ENCODE measurements at places on chromosomes 2 and 18.

DNA sequence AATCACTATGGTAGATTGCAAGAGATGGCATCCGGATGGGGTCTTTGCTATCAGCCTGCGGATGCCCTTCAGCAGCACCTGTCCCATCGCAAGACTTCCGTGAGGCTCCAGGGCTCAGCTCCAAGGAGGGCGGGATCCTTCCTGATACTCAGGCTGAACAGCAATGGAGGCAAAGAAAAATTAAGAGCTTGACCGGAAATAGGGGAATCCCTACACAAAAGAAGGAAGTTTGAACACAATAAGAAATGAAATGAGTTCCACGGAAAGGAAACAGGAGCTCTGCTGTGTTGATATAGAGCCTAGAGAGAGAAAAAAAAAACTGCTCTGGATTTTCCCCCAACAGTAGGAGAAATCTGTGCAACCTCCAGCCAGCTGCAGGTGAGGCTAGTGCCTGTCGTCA lies 91.9 kb downstream of the ARL4C start:
- DNase-seq: no peak

- no peak for DNase-seq
These were observed 28.4 kb upstream of the SUCLG1 start for GRCh38 chr2:84487298-84487996.

- no peak for DNase-seq
These were observed 41.0 kb downstream of the CEP192 start for GRCh38 chr18:13032173-13032572.

- no peak for DNase-seq
These were observed 26.2 kb upstream of the PMAIP1 start for GRCh38 chr18:59873641-59874040.

- no peak for DNase-seq
These were observed 110.6 kb downstream of the UPP2 start for GRCh38 chr2:158212301-158212700.

DNA sequence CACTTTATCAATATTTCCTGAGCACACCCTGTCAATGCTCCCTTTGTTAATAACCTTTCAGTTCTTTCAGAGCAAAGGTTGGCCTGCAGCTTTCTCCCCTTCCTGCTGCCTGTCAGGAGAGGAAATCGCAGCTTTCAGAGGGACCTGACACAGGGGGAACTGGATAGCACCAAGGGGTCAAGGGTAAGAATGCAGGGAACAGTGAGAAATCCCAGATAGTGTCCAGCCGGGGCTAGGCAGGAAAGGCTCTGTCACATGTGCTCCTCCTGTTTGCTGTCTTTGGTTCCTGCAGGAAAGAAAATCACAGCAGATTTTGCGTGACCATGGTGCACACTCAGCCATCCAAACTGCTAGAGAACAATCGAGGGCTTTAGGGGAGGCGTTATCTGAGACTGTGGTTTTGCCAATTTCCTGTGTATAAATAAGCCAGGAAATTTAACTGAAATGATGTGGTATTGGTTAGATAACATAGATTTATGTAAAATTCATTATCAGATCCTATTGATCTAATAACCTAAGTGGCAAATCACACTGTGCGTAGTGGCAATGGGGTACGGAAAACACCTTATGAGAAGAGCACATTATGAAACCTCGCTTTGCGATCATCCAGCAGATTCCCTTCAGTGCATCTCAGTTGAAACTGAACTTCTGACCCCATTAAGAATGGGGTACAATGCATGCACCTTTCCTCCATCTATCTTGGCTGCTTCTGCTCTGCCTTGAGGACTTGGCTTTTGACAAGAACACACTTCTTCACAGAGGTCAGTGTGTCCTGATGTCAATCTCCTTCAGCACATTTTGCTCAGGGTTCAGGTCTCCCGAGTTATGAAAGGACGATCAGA lies 178.0 kb downstream of the ICOS start:
- no peak for DNase-seq

- DNase-seq: no peak
These were observed 22.9 kb downstream of the LTBP1 start for GRCh38 chr2:32969444-32970162.

- DNase-seq: no peak
These were observed 20.2 kb downstream of the GATA6 start for GRCh38 chr18:22189449-22190166.

DNA sequence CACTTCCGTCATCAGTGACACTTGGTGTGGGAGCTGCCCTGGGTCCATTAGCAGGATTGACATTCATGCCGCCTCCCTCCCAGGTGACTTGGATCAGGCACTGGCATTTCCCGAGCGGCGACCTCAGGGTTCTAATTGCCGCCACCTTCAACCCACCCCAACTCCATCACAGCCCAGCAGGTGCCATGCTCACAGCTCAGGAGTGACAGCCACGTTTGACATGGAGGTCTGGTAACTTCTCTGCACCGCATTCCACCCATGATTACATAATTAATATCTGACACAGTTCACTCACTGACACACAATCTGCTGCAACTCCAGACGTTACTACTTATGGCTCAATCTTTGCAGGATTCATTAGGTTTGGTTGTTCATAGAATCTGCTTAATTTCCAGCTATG lies 450.9 kb upstream of the MYT1L start:
- no peak for DNase-seq

GRCh38 chr2:218832520-218832919 lies 917 bp upstream of the PRKAG3 start:
- DNase-seq: no peak

- no peak for DNase-seq
These were observed 440.5 kb downstream of the NUP35 start for GRCh38 chr2:183564726-183565125.

GRCh38 chr2:12796657-12797056 lies 79.9 kb downstream of the TRIB2 start:
- DNase-seq: no peak

GRCh38 chr2:181526014-181526413 lies 68.8 kb downstream of the ITGA4 start:
- no peak for DNase-seq

GRCh38 chr18:51575171-51575570 lies 377.7 kb upstream of the MEX3C start:
- no peak for DNase-seq

GRCh38 chr2:18123577-18123976 lies 245.1 kb downstream of the KCNS3 start:
- DNase-seq: no peak

- no peak for DNase-seq
These were observed 87.9 kb downstream of the CNTNAP5 start for GRCh38 chr2:124112966-124113365.

GRCh38 chr2:195279840-195280427 lies 377.1 kb upstream of the SLC39A10 start:
- DNase-seq: no peak

DNA sequence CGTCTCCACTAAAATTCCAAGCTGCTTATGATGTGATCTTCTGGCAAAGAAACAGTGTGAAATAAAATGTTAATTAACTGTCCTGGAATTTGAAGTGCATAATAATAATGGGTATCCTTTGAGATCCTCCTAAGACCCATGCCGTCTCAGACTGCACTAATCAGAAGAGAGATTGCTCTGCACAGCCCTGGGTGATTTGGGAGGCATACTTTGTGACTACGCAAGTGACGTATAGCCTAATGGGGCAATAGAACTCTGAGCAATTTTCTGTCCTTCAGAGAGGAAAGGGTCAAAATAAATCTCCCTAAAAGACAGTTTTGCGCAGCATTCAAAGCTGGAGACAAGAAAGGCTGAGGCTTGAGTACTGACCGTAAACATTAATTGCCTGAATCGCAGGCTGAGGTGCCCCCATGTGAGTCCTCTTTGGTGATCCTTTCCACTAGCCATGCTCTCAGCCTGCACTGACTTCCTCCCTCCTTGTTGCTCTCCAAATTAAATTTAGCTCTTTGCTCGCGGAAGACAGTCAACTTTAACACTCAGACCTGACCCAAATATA lies 76.0 kb downstream of the DPP4 start:
- DNase-seq: no peak

- DNase-seq: no peak
These were observed 184.1 kb upstream of the FN1 start for GRCh38 chr2:215619989-215620388.

DNA sequence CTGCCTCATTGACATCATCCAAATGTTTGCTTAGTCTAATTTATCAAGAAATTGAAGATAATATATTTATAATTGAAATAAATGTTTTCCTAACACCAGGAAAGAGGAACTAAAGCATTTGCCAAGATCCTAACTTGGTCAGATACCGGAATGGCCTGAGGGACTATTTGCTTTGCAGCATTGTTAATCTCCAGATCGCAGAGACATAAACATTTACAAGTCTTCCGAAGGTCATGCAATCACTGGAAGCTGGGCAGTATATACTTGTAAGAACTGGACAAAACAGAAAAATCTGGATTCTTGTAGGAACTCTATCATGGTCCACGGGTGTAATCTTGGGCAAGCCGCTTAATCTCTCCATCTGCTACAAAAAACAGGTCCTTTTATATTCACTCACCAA lies 42.2 kb downstream of the CYBRD1 start:
- peak; percentile 19 for DNase-seq

- DNase-seq: no peak
These were observed 38.9 kb downstream of the SETBP1 start for GRCh38 chr18:44719519-44720060.

DNA sequence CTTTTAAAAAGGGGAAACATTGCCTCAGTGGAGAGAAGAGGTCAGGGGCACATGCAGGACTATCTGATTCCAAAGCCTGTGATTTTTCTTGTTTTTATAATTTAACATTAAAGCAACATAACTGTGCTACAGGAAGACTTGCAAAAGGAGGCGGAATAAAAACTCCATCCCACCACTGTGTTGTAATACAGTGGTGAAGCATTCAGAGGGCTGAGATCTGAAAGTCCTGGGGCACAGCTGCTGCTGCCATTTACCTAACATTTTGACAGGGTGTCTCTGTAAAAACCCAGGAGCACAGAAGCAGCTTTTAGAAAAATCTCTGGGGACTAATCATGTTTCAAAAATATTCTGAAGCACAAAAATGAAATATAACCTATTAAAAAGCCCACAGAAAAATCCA lies 97.6 kb downstream of the GRB14 start:
- DNase-seq: no peak

DNA sequence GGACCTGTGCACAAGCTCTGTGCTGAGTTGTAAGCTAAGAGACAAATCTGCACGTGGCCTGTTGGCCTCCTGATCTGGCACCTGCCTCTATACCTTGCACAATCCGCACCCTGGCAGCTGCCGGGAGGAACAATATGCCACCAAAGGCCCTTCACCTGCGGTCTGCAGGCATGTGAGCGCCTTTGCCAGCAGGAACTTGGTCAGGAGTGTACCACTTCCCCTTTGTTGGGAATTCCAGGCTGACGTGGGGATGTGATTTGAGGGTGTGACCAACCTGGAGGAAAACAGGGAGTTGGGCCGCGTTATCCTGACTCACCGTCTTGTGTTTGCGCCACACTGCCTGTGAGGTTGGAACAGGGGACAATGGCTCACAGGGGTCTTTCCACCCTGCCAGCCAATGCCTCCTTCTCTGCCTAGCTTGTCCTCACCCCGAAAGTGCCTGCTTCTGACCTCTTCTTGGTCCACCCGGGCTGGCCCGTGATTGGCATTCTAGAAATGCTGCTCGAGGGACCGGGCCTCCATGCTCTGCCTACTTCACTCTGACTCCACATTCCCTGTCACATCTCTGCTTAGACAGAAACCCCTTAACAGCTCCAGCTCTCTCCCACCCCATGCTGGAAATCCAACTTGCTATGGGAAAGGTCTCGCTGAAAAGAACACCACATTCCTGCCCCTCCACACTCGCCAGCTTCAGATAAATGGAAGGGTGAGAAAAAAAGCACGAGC lies 67.1 kb upstream of the MAP4K4 start:
- DNase-seq: peak; percentile 10

GRCh38 chr2:46390036-46390435 lies 89.3 kb upstream of the TMEM247 start:
- no peak for DNase-seq

GRCh38 chr18:53838746-53839145 lies 385.7 kb downstream of the MBD2 start:
- no peak for DNase-seq

DNA sequence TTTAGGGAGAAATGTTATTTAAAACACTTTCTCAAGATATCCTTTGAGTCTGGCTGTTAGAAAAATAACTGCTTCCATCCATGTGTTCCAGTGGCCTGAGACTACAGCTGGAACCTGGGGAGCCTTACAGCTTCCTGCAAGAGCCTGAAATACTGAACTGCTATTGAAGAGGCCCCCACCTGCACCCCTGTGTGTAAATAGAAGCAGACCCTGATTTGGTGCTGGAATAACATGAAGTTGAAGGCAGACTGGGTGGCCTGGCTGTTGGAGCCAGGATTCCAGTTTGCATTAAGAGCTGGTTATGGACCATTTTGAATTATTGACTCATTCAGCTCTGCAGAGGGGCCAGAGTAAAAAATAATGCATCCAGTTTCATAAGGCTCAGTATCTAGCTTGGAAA lies 61.9 kb downstream of the DIS3L2 start:
- no peak for DNase-seq

GRCh38 chr2:236888794-236889780 lies 196.6 kb upstream of the COPS8 start:
- DNase-seq: no peak
